ENCODE measurements at places on chromosomes 6 and 20.

DNA sequence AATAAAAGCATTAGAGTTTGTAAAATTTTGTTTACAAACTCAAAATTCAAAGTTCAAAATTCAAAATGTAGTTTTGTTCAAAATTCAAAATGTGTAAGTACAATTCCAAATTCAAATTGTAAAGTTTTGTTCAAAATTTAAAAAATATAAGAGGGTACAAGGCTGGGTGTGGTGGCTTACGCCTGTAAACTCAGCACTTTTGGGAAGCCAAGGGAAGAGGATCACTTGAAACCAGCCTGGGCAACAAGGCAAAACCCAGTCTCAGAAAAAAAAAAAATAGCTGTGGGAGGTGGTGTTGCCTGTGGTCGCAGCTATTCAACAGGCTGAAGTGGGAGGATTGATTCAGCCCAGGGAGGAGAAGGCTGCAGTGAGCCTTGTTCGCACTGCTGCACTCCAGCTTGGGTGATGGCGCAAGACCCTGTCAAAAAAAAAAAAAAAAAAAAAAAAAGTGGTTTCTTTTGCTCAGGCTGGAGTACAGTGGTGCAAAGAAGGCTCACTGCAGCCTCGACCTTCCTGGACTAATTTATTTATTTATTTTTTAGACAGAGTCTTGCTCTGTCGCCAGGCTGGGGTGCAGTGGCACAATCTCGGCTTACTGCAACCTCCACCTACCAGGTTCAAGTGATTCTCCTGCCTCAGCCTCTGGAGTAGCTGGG lies 5.4 kb upstream of the ZBTB12 start:
- DNase-seq = no peak

GRCh38 chr20:46206992-46207549 lies 89.0 kb downstream of the CD40 start:
- no peak for DNase-seq

GRCh38 chr6:15524861-15525401 lies 137.9 kb downstream of the DTNBP1 start:
- DNase-seq = no peak

DNA sequence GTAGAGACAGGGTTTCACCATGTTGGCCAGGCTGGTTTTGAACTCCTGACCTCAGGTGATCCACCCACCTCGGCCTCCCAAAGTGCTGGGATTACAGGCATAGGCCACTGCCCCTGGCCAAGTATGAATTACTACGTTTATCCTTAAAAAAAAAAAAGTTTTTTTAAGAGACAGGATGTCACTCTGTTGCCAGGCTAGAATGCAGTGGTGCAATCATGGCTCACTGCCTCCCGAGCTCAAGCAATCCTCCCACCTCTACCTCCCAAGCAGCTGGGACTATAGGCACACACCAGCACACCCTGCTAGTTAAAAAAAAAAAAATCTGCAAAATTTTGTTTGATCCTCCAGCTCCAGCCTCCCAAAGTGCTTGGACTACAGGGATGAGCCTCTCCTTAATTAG lies 23.1 kb downstream of the IYD start:
- no peak for DNase-seq

GRCh38 chr20:36070451-36070850 lies 84.1 kb upstream of the EPB41L1 start:
- DNase-seq = no peak

DNA sequence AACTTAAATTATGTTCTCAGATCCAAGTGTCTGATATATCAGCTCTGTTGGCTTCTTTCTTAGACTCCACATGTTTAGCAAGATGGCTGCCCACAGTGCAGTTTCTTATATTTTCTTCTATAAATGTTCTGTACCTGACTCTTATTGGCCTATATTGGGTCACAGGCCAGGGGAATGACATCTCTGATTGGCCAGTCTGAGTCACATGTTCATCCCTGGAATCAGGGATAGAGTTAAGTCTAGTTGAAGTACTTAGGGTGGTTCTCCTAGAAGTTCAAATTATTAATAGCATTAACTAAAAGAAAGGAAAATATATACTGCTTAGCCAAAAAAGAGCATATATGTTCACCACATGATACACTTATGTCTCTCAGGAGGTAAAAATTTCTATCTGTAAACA lies 105.3 kb upstream of the SLC22A16 start:
- no peak for DNase-seq

DNA sequence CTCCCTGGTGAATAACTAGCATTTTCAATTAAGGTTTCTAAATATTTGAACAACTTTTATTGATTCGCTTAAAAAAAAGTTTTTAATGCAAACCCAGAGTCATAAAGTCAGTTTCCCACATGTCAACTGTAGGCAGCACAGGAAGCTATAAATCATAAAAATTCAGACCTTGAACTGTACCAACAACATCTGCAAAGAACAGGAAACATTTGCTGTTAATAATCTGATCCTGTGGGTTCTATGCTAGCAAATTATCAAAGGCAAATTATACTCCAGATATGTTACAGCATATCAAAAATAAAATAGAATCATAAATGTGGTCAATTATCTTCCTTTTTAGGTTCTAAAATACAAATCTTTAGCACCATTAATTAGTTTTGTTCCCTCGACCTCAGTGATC lies 16.6 kb upstream of the MAP7 start:
- no peak for DNase-seq

DNA sequence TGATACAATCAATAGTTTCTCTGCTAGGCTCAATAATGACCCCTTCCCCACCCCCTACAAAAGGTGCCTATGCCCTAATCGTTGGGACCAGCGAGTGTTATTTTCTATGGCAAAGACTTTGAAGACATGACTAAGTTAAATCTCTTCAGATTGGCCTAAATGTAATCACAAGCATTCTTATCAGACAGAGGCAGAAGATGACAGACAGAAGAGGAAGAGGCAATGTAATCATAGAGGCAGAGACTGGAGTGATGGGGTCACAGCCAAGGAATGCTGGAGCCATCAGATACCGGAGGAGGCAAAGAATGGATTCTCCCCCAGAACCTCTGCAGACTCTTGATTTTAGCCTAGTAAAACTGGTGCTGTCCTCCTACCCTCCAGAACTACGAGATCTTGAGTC lies 159.3 kb downstream of the EDN1 start:
- DNase-seq = no peak
